ENCODE measurements at places on chromosomes 1 and 21.

GRCh38 chr1:107680579-107680985 lies 284.4 kb downstream of the VAV3 start:
- no peak for DNase-seq

DNA sequence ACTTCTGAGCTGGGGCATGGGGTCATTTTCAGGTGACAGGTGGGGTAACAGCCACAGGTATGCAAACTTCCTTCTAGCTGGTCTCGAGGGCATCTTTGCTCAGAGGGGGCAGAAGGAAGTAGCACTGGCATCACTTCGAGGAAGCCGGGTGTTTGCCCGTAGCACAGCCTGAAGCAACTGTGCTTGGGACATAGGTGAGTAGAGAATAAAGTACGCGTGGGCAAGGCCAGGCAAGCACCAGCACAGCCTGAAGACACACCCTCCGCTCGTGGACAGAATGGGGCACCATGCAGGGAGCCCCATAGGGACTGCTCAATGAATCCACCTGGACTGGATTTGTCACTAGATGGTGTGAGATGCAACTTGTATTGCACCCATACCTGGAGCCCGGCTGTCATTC lies 167.1 kb downstream of the KCNJ6 start:
- no peak for DNase-seq

DNA sequence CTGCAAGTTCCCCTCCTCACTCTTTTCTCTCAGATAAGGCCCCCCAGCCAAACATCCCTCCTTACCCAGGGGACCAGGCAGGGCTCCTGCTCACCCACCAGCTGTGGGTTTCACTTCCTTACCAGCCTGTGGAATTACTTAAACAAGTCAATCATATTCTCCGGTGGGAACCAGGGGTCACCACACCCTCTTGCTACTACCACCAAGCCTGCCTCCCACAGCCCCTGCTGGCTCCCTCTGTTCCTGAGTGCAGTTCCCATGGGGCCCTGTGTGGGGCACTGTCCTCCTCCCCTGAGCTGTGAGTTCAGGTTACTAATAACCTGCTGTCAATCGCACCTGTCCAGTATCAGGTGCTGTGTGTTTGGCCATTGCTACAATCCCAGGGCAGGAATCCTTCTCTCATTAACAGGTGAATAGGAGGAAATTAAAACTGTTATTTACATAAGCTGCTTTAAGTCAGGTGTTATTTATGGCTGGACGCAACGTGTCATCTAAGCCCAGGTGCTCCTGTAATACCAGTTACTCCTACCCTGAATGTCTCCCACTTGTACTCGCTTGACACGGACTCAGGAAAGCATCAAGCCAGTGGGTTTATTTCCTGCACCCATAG lies 53.1 kb upstream of the LBR start:
- DNase-seq: no peak

- DNase-seq: peak; percentile 59
These were observed 20.9 kb downstream of the TTLL7 start for GRCh38 chr1:83978056-83978455.

DNA sequence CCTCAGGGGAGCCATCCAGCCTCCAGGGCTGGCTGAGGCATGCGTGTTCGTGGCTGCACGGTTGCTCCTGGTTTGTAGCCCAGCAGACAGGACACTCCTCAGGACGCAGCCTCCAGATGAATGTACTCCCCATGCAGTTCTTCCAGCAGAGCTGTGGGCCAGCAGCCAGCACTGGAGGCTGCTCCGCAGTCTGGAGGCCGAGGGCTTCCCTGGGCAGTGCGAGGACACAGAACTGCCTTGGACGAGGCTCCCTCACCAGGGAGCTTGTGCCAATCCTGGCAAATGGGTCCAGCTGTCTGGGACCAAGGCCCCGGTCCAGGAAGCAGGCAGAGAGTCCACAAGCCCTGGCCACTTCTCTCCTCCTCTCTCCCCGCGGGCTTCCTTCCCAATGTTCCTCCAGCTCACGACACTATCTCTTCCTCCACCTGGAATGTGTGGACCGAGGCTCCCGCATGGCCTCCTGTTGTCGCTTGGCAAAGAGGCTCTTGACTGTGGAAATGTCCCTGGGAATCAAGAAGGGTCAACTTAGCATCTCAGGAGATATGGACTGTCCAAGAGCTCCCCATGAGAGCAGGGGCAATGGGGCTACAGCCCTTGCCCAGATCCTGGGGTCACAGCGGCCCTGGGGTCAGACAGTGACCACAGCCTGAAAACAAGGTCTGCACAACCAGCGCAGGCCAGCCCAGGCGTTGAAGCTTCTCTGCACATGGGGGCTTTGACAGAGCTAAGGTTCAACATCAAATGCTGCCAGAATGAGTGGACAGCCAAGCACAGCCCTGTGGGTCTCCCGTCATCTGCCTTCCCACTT lies 5.3 kb downstream of the EDN2 start:
- no peak for DNase-seq

Data from NCI-H1930 (cell line).